ENCODE measurements at places on chromosomes 7 and 10.

- DNase-seq = no peak
Measured at GRCh38 chr10:43297534-43297933, 30.7 kb upstream of the RASGEF1A start.

- no peak for DNase-seq
Measured at GRCh38 chr10:112706577-112706976, 243.5 kb upstream of the TCF7L2 start.

DNA sequence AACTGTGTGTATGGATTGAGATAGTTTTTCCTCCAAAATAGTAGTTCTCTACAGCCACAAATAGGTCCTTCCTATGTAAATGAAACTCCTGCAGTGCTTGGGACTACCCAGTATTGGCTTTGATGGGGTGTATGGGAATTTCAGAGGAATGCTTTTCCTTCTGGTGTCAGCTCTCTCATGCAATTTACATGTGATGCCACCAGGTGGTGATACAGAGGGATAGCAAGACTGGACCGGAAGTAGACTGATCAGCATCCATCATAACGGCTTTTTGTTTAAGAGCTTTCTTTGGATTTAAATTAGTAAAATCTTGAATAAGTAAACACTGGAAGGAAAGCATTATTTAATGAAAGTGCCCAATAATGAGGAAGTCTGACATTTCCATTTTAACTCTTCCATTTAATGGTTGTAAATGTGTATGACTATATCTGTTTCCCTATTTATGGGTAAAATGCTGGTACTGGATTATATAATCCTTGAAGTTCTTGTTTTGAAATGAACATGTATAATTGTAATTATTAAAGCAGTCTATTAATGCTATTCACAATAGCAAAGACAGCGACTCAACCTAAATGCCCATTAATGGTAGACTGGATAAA, 22.7 kb downstream of the DYNC1I1 start:
- DNase-seq = peak; percentile 33

GRCh38 chr7:5750031-5750653, 31.3 kb downstream of the RNF216 start:
- no peak for DNase-seq

DNA sequence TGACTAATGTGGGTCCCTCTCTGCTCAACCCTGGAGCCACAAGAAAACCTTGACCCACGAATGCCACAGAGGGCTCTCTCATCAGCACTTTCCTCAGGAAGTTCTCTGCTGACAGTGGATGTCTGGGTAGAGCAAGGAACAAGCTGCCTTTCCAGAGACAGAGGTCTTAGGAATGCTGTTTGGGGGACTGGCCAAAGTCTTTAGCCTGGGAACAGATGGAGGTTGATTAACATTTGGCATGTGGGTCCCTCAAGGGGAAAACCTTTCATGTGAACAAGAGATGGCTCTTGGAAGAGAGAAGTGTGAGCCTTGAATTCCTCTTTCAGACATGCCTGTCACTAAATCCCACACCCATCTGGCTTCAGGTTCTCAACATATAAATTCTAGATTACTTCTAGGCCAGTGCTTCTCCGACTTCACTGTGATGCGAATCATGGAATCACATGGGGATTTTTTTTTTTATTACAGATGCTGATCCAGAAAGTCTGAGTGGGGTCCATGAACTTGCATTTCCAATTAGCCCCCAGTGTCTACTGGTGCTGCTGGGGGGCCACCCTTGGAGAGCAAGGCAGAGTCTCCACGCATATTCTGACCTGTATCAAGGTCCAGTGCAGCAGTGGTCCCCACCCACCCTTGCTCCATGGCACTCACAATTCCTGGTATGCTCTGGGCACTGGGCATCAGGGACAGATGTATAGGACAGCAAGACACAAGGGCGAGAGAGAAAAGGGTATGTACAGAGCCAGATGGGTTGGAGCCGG, 360.4 kb downstream of the CXCL12 start:
- no peak for DNase-seq

- DNase-seq = no peak
Measured at GRCh38 chr10:79103585-79103984, 34.8 kb downstream of the ZMIZ1 start.

DNA sequence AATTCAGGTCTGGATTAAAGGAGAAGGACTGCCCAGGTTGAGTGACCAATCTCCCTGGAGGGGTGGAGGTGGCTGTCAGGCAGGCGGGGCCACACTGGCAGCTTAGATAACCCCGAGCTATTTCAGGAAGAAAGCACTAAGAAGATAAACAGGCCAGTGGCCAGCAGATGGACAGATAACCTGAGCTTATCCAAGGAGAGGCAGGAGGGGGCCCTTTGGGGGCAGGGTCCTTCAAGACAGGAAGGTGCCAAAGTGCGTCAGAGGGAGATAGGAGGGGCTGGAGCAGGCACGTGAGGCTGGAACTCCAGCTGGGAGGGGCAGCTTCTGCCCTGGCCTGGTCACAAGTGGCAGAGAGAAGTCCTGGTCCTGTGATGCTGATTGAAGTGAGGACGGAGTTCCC, 29.8 kb upstream of the PODXL start:
- no peak for DNase-seq

GRCh38 chr7:35536396-35536826, 158.5 kb downstream of the HERPUD2 start:
- DNase-seq = no peak

- DNase-seq = no peak
Measured at GRCh38 chr7:120996988-120997345, 8.5 kb downstream of the CPED1 start.

DNA sequence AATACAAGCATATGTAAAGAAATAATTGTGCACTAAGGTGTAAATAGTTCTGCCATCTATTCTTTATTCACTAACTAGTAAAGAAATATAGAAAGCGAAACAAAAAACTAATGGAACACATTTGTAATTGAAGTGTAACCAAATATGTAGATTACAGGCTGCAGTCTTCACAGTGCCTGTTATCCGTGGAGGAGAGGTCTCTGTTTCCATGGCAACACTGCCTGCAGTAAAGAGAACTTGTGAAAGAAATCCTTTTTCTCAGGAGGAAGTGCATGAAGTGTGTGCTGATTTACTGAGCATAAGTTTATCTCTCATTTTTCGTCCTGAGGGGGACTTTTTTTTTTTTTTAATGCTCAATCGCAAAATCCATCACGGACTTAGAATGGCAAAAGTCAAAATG, 102.5 kb downstream of the APBB1IP start:
- no peak for DNase-seq

- no peak for DNase-seq
Measured at GRCh38 chr10:6707352-6707751, 127.3 kb upstream of the PRKCQ start.

- no peak for DNase-seq
Measured at GRCh38 chr10:112585960-112586359, 138.9 kb downstream of the VTI1A start.

DNA sequence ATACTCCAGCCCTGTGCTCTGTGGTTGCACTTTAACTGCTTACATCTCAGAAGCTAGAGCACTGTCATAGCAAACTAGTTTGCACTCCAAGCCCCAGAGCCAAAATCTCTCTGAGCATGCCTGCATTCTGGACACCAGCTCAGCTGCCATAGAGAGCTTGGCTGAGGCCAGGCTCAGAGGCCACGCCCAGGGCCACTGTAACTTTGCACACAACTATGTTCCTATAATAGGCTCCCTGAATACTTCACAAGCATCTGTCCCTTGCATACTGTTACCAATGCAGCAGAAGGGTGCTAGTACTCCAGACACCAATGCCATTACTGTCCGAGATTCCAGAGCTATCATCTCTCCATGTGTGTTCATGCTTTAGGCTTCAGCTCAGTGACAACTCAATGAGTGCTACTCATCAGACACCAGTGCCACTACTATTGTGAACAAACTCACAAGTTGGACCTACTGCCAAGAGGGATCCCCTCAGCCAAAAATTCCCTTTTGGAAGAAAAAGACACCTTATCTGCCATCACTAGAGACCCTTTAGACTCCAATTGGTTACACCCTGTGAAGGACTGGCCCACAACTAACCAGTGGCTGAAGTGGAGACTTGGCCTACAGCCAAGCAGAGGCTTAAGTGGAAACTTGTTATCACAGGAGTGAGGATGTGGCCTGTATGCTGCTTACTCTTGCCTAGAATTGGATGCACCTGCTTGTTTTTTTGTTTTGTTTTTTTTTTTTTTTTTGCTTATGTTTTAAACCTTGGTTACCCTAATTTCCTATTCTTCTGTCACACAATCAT, 211.6 kb upstream of the MAGI2 start:
- DNase-seq = no peak

- DNase-seq = peak; percentile 43
Measured at GRCh38 chr10:24518981-24519597, 204.6 kb downstream of the ARHGAP21 start.

GRCh38 chr7:40884241-40884640, 749.4 kb downstream of the SUGCT start:
- DNase-seq = no peak

GRCh38 chr10:54484186-54484585, 316.8 kb downstream of the PCDH15 start:
- DNase-seq = no peak

GRCh38 chr10:89515031-89515841, 20.2 kb downstream of the SLC16A12 start:
- DNase-seq = no peak

GRCh38 chr7:100413346-100413745, 15.2 kb downstream of the ZCWPW1 start:
- DNase-seq = no peak
